ENCODE measurements at places on chromosomes 1 and 21.

DNA sequence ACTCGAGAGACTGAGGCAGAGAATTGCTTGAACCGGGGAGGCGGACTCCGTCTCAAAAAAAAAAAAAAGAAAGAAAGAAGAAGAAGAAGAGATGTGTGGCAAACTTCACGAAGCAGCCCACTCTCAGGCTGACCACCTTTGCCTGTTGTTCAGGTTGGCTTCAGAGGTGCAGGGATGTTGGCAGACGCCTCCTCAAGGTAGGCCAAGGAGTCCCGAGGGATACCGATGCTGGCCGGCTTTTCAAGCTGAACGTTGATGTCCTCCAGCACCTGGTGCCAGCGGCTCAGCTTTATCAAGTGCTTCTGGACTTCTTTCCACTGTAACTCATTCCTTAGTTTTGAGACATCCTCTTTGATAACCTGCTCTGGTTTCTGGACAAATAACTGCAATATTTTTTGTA lies 243.8 kb upstream of the ADGRL2 start:
- no peak for DNase-seq

- no peak for DNase-seq
These were observed 726 bp upstream of the FCER1G start for GRCh38 chr1:161214369-161214768.

DNA sequence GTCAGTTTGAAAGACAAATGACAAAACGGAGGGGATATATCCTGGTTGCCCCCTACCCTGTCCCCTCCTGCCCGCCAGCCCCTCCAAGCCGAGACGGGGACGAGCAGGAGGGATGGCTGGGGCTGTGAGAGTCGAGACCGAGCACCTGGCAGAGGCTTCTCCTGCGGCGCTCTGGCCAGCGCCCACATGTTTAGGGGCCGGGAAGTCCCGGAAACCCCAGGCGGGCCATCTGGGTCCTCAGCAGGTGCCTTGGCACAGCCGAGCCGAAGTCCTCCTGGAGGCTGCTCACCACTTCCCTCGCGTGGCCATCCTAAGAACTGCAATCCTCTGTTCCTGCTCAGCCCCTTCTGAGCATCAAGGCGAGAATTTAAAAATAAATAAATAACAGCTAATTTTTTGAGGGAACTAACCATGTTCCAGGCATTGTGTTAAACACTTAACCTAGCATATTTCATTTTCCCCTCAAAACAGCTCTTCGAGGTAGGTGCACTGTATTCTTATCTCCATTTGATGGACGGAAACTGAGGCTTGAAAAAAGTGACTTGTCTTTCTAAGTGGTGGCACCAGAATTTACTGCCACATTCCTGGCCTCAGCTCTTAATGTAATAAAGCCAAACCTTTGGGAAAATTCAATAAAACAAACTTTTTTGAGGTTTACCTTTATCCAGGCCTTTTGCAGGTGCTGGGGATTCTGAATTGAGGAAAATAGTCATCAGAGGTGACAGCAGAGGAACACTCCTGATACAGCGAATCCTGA lies 3.5 kb upstream of the RIMS3 start:
- DNase-seq = no peak

DNA sequence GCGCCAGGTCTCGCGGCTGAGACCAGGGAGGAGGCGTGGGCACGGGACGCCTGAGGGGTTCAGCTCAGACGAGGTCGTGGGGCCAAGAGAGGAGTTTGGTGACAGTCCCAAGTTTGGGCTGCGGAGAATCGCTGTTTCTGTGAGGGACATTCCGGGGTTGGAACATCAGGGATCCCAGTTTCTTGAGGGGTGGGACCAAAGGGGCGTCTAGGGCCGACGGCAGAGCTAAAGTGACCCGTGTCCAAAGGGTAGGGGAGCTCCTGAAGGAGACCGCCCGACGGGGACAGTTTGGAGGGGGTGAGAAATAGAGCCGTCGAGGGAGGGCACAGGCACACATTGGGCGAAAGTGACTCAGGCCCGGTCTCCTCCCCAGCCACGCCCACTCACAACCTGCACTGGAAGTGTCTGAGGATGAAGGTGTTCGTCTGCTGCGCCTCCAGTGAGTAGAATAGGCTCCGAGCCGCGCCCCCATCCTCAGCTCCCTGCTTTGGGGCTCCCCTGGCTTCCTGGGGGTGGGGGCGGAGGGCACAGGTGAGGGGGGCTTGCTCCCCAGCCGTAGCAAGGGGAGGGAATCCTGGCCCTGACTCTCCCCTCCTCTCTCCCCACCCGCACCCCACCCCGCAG lies 7.0 kb downstream of the EFNA3 start:
- DNase-seq = no peak

DNA sequence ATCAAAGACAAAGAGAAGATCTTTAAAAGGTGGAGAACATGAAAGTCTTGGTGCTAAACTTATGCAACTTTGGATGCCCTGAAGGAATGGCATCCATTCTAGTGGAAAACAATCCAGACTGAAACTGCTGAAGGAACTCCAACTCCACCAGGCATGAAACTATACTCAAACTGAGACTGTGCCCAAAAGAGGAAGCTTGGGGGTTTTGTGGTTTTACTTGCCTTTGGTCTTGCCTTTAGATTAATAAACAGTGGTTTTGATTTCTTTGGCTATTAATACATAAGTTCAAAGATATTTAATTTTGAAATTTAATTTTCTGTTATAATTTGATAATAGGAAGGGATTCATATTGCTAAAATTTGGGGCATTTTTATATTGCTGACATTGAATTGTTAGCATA lies 17.4 kb upstream of the SLC30A10 start:
- DNase-seq = no peak

GRCh38 chr21:17270229-17270628 lies 242.6 kb upstream of the CXADR start:
- DNase-seq = peak; percentile 2

DNA sequence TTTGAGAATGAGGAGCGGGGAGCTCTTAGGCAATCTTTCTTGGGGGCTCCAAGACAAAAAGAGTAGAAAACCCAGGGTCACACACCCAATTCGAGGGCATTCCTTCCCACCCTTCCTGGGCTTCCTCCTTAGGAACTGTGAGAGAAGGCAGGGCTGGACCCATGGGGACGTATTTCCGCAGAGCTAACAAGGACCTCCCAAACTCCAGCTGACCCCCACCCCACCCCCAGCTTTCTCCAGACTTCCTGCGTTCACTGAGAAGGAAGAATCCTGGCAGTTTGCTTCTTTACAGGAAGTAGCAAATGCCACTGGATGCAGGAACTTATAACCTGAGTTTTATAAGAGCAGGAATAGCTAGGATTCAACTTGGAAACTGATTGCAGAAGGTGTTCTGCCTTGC lies 2.7 kb upstream of the LHX9 start:
- DNase-seq = no peak

DNA sequence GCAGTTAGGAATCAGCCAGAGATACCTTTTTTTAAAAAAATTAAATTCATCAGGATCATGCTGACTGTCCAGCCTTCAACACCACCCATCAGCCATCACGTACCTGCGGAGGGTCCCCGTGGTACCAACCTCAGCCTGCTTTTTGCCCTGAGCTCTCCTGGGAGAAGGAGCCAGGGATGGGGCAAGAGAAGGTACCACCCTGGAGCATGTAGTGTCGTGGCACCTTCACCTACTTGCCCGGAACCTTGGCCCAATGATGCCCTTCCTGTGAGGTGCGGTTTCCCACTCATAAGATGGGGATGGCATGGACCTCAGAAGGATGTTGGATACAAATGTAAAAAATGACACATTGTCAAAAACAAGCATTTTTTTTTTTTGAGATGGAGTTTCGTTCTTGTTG lies 88.4 kb upstream of the C1orf174 start:
- DNase-seq = no peak

- DNase-seq = no peak
These were observed 24.7 kb upstream of the DMRTA2 start for GRCh38 chr1:50447961-50448360.

All from SW 1271 (cell line).